ENCODE measurements at places on chromosomes 6 and 20. TPM values are rescaled to one million over a fixed set of nuclear protein-coding genes. Genes with fewer than 3 reads are reported as not detected.

Gene PRELID3B
- total RNA-seq = 42.6 TPM

Gene RBM38
- 53.3 TPM for total RNA-seq

Gene HCRTR2
- total RNA-seq = not detected

Gene SUN5
- total RNA-seq = not detected

Gene GHRH
- total RNA-seq = not detected

Gene TSPYL1
- total RNA-seq = 103 TPM

Gene ADGRF5
- total RNA-seq = 47.6 TPM

Gene ANGPT4
- total RNA-seq = not detected

Gene FRK
- 6.4 TPM for total RNA-seq

Gene CENPW
- not detected for total RNA-seq

Gene KCNS1
- total RNA-seq = not detected
